ENCODE measurements at places on chromosomes 16 and 17.

DNA sequence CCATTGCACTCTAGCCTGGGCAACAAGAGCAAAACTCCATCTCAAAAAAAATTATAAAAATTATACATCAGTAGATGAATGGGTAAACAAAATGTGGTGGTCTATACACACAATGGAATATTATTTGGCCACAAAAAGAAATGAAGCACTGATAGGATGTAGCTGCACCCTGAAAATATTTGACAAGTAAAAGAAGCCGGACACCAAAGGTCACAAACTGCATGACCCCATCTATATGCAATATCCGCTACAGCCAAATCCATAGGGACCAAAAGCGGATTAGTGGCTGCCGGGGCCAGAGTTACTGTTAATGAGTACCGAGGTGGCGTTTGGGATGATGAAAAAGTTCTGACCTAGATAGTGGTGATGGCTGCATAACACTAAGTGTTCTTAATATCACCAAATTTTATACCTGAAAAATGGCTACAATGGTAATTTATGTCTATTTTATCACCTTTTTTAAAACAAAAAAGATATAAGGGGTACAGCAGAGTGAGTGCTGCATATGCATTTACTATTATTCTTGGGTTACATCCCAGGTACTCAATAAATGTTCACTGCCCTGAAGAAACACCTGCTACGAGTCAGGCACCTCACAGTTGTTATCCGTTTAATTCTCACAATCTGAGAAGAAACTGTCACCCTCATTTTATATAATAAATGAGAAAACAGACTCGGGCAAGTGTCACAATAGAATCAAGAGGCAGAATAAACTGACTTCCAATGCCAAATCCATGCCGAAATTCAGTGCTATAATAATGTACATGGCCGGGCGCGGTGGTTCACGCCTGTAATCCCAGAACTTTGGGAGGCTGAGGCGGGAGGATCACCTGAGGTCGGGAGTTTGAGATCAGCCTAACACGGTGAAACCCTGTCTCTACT, 807 bp upstream of the HBQ1 start:
- no peak for DNase-seq

GRCh38 chr17:16243801-16244567, 27.0 kb downstream of the PIGL start:
- no peak for DNase-seq

DNA sequence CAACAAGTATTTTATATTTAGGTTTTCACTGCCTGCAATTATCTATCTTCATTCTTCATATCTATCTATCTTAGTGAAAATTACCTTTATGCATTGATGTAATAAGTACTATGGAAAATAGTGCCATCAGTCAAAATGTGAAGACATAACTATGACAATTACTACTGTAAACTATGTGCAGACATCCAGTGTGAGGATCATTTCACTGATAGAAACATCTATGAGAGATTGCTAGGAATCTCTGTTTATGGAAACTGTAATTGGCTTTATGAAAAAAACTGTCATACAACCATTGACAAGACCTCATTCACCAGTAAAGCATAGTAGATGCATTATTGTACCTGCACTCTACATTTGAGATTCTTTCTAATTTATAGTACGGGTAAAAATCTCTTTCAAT, 401.0 kb downstream of the PMP22 start:
- DNase-seq: no peak

DNA sequence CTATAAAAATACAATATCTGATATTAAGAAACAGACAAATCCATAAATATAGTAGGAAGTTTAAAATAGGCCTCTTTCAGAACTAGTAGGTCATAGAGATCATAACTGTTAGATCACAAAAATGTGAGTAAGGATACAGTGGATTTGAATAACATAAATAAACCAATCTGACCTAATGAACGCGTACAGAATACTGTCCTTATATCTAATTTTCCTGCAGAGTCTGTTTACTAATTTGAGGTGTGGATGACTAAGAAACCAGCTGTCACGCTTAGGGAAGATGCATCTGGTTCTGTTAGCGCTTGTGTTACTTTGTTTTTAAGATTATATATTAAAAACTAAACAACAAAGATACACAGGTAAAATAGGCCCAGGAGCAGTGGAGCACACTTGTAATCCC, 14.8 kb downstream of the CPD start:
- DNase-seq: no peak
